Cardiac muscle cell (in vitro differentiated cells and primary cell): ENCODE measurements at places on chromosomes 1 and 21.

- no peak for DNase-seq
- peak overlapping the region; percentile 96 for H3K4me3 ChIP-seq
- peaks cover 2% of the 10 kb centered on the region for H3K36me3 ChIP-seq
- H3K27ac ChIP-seq = peak overlapping the region; percentile 88
- no peaks in the 10 kb centered on the region for H3K27me3 ChIP-seq
Observed at GRCh38 chr1:150235294-150235851, 539 bp downstream of the ANP32E start.

GRCh38 chr1:18922319-18922726 lies 20.0 kb upstream of the ALDH4A1 start:
- no peaks in the 10 kb centered on the region for H3K27me3 ChIP-seq
- H3K4me1 ChIP-seq = peaks cover 42% of the 10 kb centered on the region
- H3K27ac ChIP-seq = peak overlapping the region; percentile 93
- no peak overlapping the region for H3K4me3 ChIP-seq
- H3K36me3 ChIP-seq = no peaks in the 10 kb centered on the region
- DNase-seq = peak; percentile 94

DNA sequence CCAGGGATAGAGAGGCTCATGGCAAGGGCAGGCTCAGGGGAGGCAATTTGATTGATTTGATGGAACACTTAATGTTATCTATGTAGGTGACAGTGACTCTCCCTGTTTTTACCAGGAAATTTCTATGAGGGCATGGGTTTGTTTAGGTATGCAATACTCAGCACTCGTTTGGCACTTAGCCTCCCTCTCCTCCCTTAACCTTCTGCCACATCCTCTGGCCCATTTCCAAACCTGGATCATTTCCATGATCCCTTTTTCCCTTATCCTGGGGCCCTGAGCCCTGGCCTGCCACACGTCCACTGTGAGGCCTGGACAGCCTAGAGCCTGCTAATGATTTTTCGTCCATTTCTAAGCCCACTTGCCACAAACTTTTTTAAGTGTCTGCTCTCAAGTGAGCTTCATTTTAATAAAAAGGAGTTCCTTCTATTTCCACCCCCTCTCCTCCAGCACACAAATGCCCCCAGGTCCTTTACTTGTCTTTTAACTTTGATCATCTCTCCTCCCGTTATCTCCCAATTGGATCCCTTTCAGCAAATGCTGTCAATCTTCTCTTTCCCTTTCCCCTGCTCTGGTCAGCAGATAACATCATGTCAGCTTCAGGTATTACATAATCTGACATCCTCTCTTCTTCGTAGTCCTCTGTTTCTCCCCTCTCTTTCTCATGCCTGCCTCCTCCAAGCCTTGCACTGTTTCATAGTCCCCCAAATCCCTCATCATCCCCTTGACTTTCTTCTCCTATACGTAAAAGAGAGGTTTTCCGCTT lies 37.8 kb upstream of the GADD45A start:
- no peaks in the 10 kb centered on the region for H3K36me3 ChIP-seq
- H3K27me3 ChIP-seq = no peaks in the 10 kb centered on the region
- peak; percentile 69 for DNase-seq

- peaks cover 10% of the 10 kb centered on the region for H3K4me1 ChIP-seq
- no peaks in the 10 kb centered on the region for H3K27me3 ChIP-seq
- H3K4me3 ChIP-seq = no peak overlapping the region
- no peak overlapping the region for H3K27ac ChIP-seq
- no peaks in the 10 kb centered on the region for H3K36me3 ChIP-seq
Observed at GRCh38 chr1:1956101-1956500, 37.0 kb upstream of the TMEM52 start.

GRCh38 chr1:22635436-22635835 lies 992 bp upstream of the C1QA start:
- H3K4me3 ChIP-seq = no peak overlapping the region
- H3K4me1 ChIP-seq = no peaks in the 10 kb centered on the region
- H3K36me3 ChIP-seq = no peaks in the 10 kb centered on the region
- no peak overlapping the region for H3K27ac ChIP-seq

DNA sequence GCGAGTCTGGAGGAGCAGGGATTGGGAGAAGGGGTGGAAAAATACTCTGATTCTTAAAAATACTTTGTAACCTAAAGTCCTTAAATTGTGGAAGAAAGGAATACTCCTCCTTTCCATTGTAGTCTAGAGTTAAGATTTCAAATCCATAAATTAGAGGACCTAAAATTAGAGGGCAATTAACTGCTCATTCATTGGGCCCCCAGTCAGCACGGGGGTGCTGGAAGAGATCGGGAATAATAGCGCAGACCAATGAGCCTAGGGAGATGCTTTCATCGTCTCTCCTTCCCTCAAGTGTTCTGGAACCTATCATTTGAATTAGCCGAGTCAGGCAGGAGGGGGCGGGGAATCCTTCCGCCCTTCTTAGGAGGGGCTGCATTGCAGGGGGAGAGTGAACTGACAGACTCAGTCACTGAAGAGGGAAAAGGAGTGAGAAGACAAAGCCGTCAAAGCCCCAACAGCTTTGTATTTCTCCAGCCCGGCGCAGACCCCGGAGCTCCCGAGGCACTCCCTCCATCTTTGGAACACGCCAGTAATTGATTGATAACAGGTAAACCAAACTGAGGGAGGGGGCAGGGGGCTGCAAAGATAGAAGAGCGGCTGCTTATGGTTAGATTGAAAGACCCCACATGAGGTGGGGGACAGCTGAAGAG lies at the start of gene MLLT11:
MLLT11 (plus strand) TSS at position 391 of the 650 bp plus-strand sequence. CDS start 6,828 bp downstream, outside the sequence.
- peaks cover 6% of the 10 kb centered on the region for H3K36me3 ChIP-seq
- DNase-seq = peak; percentile 88
- peak within 1 kb of the TSS; percentile 79 for H3K4me3 ChIP-seq
- no peaks in the 10 kb centered on the region for H3K27me3 ChIP-seq
- H3K27ac ChIP-seq = peak within 1 kb of the TSS; percentile 82
- H3K4me1 ChIP-seq = peaks cover 8% of the 10 kb centered on the region

GRCh38 chr1:229447809-229448252 lies 13.9 kb upstream of the ACTA1 start:
- no peak for DNase-seq
- no peak overlapping the region for H3K27ac ChIP-seq
- H3K4me1 ChIP-seq = peaks cover 4% of the 10 kb centered on the region
- peaks cover 25% of the 10 kb centered on the region for H3K36me3 ChIP-seq

DNA sequence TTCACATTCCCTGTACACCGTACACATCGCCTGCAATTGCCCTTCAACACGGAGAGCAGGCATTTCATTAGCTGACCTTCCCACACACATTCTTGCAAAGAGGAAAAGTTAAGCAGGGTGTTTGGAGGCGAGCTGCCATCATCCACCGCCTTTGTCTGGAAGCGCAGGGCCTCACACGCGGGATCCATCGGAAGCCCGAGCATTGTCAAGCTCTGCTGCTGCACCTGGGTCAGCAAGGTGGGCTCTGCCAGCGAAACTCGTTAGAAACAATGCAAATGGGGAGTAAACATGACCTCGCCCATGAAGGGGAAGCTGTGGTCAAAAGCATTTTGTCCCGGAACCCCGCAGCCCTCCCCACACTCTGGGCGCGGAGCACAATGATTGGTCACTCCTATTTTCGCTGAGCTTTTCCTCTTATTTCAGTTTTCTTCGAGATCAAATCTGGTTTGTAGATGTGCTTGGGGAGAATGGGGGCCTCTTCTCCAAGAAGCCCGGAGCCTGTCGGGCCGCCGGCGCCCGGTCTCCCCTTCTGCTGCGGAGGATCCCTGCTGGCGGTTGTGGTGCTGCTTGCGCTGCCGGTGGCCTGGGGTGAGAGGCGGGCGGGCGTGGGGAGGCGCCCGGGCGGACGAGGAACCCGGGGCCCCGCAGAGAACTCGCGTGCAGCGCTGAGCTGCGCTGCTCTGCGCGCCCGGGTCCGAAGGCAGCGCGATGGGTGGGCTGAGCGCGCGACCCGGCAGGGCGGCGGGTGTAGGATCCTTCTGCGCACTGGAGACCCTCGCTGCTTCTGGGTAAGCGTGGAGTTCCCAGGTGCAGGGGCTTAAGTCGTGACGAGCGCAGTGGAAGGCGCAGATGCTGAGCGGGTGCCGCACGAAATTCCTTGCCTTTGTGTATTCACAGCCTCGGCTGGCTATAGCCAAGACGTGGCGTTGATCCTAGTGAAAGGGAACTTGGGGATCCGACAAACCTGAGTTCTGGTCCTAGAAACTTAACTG lies at the start of gene CR1:
CR1 (plus strand) TSS at position 357 of the 992 bp plus-strand sequence; CDS start at position 468, 111 bp downstream.
- H3K4me3 ChIP-seq = peak within 1 kb of the TSS; percentile 39
- no peaks in the 10 kb centered on the region for H3K36me3 ChIP-seq
- peak; percentile 35 for DNase-seq
- no peak within 1 kb of the TSS for H3K27ac ChIP-seq
- no peaks in the 10 kb centered on the region for H3K4me1 ChIP-seq

DNA sequence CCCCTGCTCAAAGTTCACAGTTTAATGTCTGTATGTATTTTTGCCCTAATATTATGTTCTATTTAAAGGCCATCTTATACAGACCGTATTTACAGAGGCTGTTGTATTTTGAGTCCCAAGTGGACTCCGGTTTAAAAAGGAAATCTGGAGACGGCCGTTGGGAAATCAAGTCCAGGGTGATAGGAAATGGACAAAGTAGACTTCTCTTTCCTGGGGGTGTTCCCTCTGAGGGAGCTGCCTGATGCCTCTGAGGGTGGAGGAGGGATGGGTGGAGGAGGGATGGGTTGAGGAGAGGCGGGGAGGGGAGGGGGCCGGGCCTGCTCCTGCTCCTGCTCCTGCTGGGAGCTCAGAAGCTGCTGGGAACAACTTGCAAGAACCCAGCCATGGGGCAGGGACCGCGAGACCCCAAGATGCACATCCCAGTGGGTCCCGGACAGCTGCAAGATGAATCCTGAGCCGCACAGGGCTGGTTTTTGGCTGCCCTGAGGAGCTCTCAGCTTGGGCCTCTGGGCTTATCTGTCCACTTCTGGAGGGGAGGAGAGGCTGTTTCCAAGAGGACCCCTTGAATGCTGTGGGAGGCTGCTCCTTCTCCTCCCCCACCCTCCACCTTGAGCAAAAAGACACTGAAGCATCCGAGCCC lies 12.0 kb upstream of the ACTL8 start:
- peak; percentile 13 for DNase-seq
- no peak overlapping the region for H3K27ac ChIP-seq
- no peaks in the 10 kb centered on the region for H3K27me3 ChIP-seq
- no peaks in the 10 kb centered on the region for H3K4me1 ChIP-seq
- H3K36me3 ChIP-seq = no peaks in the 10 kb centered on the region

- no peaks in the 10 kb centered on the region for H3K27me3 ChIP-seq
- H3K4me3 ChIP-seq = no peak overlapping the region
- peak overlapping the region; percentile 35 for H3K27ac ChIP-seq
- H3K36me3 ChIP-seq = peaks cover 85% of the 10 kb centered on the region
Observed at GRCh38 chr1:19138331-19138730, 71.7 kb downstream of the UBR4 start.

DNA sequence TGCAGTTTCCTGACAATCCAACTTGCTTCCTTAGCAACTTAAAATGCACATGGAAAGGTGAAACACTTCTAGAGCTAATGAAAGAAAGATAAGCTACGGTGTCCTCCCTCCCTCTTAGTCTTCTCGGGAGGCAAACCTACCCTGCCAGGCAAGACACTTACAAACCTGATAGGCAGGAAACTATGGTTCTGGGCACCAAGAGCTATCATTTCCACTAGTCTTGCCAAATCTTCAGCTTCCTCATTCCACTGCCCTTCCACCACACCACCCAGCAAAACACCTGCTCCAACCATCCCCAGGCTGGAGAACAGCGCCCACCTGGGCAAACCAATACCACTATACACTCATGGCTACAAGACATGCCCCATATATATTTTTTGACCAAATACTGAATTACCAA lies 15.2 kb downstream of the NDC1 start:
- H3K4me1 ChIP-seq = no peaks in the 10 kb centered on the region
- H3K36me3 ChIP-seq = peaks cover 15% of the 10 kb centered on the region
- H3K27me3 ChIP-seq = no peaks in the 10 kb centered on the region
- no peak overlapping the region for H3K27ac ChIP-seq
- no peak for DNase-seq
- H3K4me3 ChIP-seq = no peak overlapping the region

DNA sequence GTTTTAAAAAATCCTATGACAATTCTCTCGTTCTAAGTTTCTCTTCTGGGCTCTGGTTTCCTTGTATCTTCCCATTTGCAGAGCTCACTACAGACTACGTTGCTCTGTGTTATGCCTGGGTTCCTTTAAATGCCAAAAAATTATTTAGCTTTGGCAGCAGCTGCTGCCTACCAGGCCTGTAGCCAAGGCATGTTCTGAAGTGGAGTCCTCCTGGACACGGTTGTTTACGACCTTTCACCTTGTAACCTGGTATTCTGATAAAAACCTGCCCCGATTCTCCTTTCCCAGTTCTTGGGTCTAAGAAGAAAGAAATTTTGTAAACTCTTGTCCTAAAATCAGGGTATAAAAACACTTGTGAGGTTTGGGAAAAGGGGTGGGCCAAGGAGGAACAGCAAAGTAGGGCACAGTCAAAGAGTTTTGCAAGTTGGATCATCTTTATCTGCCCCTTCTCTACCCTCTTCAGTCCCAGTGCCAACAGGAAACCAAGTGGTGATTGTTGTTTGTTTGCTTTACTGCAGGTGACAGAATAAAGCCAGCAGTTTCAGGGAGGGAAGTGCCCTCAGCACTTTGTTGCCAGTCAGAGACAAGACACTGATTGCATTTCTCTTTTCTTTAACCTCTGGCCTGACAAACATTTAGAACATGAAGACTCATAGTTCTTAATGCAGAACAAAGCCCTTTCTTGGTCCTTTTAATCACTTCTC lies 3.1 kb upstream of the TXNIP start:
- no peak overlapping the region for H3K4me3 ChIP-seq
- no peaks in the 10 kb centered on the region for H3K27me3 ChIP-seq
- H3K27ac ChIP-seq = peak overlapping the region; percentile 78
- peaks cover 23% of the 10 kb centered on the region for H3K4me1 ChIP-seq
- H3K36me3 ChIP-seq = peaks cover 9% of the 10 kb centered on the region

DNA sequence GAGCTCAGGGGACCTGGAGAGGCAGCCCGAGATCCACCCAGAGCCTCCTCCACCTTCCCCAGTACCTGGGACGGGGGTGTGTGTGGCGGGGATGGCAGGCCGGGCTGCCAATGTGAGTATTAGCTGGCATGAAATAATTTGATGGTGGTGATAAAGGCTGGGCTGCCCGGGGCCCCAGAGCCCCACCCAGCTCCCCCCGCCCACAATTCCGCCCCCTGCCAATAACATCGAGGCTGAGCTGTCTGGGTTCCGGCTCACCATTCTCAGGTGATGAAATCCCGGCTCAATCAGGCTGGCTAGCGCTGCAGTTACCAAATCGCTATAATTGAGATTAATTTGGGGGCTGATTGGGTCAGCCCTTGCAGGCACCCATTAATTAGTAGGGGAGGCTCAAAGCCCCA lies 103.8 kb upstream of the CASZ1 start:
- peaks cover 28% of the 10 kb centered on the region for H3K4me1 ChIP-seq
- no peaks in the 10 kb centered on the region for H3K27me3 ChIP-seq
- no peak for DNase-seq
- no peaks in the 10 kb centered on the region for H3K36me3 ChIP-seq
- no peak overlapping the region for H3K27ac ChIP-seq
- no peak overlapping the region for H3K4me3 ChIP-seq

- H3K27ac ChIP-seq = no peak overlapping the region
- H3K4me3 ChIP-seq = no peak overlapping the region
- H3K36me3 ChIP-seq = no peaks in the 10 kb centered on the region
- no peaks in the 10 kb centered on the region for H3K4me1 ChIP-seq
- no peak for DNase-seq
- no peaks in the 10 kb centered on the region for H3K27me3 ChIP-seq
Observed at GRCh38 chr1:15076807-15077206, 76.7 kb upstream of the TMEM51 start.
